ENCODE measurements at places on chromosomes 12 and 14. TPM values are rescaled to one million over a fixed set of nuclear protein-coding genes. Genes with fewer than 3 reads are reported as not detected.
A peak's percentile ranks its signal among the peaks of the same experiment; 100 is the strongest.

- peak; percentile 16 for DNase-seq
Observed at GRCh38 chr14:100535287-100536120, 51.7 kb downstream of the BEGAIN start.

- no peak for DNase-seq
Observed at GRCh38 chr12:121825041-121825523, 21.3 kb downstream of the SETD1B start.

GRCh38 chr14:20219033-20219432, 4.5 kb upstream of the OR11H6 start:
- DNase-seq: no peak

DNA sequence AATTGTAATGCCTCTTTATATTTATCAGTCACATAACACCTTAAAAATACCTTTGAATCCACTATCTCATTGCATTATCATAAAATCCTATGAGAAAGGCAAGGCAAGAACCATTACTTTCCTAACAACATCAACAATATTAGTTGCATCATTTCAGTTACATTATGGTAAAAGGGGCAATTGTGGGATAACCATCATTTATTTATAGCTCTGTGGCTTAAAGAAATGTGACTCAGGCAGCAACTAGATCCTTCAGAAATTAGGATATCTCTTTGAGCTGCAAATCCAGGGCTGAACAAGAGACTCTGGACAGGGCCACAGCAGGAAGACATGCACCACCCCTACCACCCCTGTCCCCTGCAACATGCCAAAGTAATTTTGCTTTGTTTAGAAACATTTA, 36.4 kb downstream of the EPS8 start:
- no peak for DNase-seq

DNA sequence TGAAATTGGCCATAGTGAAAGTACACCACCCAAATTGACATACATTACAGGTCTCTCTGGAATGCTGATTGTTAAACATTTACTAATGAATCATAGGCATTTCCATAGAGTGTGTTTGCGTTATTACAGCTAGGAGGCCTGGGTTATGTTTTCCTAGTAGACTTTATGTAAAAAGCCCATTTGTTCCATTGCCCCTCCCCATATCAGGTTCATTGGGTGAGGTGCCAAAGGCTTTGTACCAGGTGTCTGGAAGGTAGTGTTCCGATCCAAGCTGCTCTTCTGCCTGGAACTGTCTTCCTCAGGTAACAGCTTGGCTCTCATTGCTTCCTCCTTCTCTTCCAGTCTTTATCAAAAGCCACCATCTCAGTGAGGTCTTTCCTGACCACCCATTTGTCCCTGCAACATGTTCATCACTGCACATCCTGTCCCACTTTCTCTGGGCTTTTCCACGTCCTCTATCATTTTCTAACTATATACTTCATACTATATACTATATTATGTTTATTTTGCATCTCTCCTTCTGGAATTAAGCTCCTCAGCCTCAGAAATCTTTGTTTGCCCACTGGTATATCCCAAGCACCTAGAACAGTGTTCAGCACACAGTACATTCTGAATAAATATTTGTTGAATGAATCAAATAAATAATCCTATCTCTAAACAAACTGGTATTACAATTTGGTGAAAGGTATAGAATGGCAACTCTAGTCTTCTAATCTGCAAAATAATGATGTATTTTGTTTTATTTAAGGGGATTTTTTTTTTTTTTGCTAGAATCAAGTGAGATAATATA, 252.3 kb downstream of the KTN1 start:
- DNase-seq: no peak

DNA sequence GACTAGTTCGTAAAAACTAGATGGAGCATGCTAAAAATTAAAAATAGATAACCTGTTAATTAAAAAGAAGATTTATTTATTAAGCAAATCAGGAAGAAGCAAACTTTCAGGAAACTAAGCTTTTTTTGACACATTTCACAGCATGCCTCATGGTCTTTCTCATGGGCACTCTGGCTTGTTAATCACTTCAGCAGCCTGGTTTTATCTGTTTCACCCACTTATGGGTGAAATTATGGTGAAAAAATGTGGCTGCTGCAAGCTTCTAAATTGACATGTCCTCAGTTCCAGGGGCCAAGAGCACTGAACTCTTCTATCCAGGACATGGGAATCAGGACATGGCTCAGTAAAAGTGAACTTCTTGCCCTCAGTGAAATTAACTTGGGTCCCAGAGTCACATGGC, 468.6 kb upstream of the SYT1 start:
- DNase-seq: no peak

- no peak for DNase-seq
Observed at GRCh38 chr14:52069307-52070050, 620 bp upstream of the NID2 start.

DNA sequence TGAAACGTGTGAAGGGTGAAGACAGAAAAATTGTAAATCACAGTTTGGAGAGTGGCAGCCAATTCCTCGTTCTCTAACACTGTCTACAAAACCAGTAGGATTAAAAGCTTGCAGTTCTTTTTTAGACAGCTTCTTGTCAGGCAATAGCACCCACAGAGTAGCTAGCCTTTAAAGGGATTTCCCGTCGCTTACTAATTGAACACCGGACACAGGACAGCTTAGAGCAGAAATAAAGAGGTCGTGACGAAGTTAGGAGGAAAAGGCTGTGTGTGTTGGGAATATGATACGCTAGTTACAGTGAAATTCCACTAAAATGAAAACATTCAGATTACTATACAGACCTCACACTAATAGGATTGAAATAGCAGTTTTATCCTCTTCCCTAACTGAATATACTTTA, 149.1 kb upstream of the FLRT2 start:
- no peak for DNase-seq

DNA sequence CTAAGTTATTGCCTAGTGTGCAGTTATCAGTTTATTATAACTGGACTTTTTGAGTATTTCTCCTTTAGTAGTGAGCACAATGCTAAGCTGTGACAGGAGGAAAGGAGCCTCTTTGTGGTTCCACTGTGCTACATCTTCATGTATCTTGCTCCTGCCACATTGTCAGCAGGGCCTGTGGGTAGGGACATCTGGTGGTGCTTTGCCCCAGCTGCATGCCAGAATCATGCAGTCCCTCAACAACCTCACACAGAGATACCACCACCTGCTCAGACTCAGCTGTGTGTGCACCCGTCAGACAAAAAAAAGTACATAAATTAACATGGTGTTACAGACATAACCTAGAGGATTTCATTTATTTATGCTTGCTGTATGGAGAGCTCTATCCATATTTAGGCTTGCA, 51.1 kb downstream of the MIS18BP1 start:
- no peak for DNase-seq

DNA sequence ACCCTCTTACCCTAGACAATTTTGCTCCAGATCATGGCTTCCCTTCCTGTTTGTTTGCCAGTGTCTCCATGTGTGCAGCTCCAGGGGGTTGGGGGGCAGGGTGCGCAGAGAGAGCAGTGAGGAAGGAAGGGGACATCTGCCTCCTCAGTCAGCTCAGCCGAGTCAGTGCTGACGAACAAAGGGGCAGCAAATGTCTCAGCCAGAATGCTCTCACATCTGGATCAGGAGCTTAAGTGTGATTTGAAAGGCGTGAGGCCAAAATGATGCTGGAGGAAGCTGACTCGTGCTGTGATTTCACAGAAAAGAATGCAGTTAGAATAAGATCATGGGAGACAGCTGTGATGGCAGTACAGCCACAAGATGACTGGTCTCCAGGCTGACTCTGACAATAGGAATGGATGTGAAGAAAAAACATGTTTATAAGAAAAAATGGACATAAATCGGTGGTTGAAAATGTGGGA, 27.1 kb upstream of the CDK17 start:
- peak; percentile 38 for DNase-seq

DNA sequence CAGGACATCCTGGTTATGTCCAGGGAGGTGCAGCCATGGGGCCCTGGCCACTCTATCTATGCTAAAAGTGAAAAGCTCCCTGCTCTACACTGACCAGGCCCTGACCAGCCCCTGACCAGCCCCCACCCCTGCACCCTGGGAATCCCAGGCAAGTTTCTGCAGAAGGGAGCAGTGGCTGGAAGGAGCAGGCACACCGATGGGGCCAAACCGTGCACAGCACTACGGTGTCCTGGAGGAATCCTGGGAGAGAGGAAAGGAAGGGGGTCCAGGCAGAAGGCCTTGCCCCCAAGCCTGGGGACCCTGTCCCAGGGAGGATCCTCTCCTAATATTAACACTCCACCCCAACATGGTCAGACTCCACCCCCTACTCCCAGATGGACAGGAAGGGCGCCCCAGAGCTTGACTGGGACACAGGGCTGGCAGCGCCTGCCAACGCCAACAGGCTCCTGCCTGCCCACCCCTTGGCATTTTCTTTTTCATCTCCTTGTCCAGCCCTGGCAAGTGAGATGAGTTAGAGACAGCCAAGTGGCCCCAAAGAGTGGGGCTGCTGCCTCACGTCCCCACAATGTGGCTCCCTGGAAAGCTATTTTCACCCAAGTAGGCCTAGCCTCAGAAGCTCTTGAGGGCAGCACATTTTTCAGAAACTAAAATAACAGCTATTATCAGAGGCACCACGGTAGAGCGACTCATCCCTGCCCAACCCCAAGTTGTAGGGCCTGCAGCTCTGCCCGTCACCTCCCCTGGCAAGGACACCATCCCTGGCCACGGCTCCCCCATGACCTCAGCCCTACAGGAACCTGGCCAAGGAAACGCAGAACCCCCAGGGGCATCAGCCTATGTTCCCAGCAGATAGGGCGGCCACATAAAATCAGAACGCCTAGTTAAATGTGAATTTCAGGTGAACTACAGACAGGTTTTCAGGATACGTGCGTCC, 82.6 kb downstream of the SCARB1 start:
- DNase-seq: no peak

DNA sequence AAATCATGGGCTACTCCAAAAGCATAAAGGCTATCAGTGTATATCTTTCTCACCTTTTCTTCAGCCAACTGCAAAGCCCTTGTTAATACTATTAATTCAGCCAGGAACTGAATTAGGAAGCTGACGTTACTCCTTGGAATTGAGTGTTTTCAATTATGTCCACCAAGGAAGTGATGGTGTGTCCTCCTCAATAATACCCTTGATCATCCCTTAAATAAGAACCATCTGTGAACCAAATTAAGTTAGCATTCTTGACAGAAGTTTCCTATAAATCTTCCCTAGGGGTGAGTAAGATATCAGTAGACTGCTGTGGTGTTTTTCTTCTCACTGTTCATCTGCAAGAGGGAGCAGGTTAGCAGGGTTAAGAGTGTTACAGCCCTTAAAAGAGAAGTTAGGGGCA, 252.3 kb upstream of the AVPR1A start:
- DNase-seq: no peak

GRCh38 chr12:12379831-12380730, 23.2 kb downstream of the BORCS5 start:
- no peak for DNase-seq

- DNase-seq: no peak
Observed at GRCh38 chr12:71558445-71558844, 105.2 kb downstream of the ZFC3H1 start.

GRCh38 chr12:15355766-15356165, 33.5 kb downstream of the PTPRO start:
- no peak for DNase-seq

DNA sequence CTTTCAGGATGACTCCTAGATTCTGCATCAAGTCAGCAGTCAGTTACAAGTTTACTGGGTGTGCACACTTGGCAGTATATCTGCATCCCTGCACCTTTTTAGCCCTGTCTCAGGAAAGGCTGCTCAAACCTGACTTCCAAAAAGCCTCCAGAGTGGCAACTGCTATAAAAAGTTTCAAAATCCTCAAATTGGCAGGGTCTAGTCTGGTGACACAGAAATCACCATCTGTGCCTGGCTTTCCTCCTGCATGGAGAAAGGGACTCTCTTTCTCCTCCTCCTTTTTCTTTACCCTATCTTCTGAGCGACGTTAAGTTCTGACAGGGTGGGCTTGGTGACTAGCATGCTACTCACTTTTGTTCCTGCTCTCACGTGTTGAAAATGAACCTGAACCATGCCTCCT, 679.5 kb downstream of the C12orf50 start:
- no peak for DNase-seq

GRCh38 chr14:70782361-70782760, 27.0 kb downstream of the MAP3K9 start:
- no peak for DNase-seq

GRCh38 chr14:75597149-75597548, 18.7 kb downstream of the FLVCR2 start:
- no peak for DNase-seq

- DNase-seq: no peak
Observed at GRCh38 chr12:75856235-75856634, 175.3 kb downstream of the PHLDA1 start.

GRCh38 chr12:46982629-46983392, 96.6 kb upstream of the PCED1B start:
- no peak for DNase-seq

DNA sequence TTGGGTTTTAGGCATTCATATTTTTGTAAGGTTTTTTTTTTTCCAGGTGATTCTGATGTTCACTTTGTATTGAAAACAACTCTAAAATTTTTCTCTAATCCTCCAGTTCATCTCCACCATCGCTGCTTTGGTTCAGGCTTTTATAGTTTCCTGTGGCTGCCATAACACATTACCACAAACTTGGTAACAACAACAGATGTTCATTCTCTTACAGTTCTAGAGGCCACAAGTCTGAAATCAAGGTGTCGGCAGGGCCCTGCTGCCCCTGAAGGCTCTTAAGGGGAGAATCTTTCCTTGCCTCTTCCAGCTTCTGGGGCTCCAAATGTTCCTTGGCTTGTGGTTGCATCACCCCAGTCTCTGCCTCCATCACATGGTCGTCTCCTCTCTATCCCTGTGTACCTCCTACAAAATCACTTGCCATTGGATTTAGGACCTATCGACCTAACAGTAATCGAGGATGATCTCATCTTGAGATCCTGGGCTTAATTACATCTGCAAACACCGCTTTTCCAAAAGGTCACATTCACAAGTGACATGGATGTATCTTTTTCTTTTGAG, 55.2 kb downstream of the PELI2 start:
- DNase-seq: no peak

DNA sequence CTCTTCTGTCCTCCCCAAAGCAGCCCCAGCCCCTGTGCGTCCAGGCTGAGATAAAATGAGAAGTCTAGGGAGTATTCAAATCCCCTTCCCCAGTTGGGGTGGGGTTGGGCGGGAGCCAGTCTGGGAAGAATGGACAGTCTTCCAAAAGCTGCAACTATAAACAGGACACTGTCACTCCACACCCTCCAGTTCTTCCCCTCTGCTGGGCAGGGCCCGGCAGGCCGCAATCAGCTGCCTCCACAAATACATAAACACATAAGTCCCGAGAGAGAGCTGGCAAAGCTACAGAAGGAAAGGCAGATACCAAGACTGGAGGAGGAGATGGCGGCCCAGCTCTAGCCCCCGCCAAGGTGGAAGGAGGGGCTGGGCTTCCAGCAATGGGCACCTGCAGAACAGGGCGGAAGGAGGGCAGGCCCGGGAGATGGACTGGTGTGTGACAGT, 12.7 kb downstream of the LTBP2 start:
- DNase-seq: peak; percentile 56

KLRB1 gene
- 0.30 TPM for total RNA-seq

MUCL1 gene
- total RNA-seq: not detected

SALL2 gene
- 4.2 TPM for total RNA-seq

BLTP3B gene
- total RNA-seq: 12.0 TPM

VDR gene
- total RNA-seq: 0.20 TPM

DDIT3 gene
- total RNA-seq: 22.2 TPM

TMEM119 gene
- total RNA-seq: 1.4 TPM

ASCL1 gene
- total RNA-seq: not detected

NELL2 gene
- 0.50 TPM for total RNA-seq

SERPINA3 gene
- total RNA-seq: 63.5 TPM

PLEKHD1 gene
- total RNA-seq: 0.37 TPM

GPR68 gene
- 0.35 TPM for total RNA-seq

Data from left ventricle myocardium superior (tissue), 1 donor.